ENCODE measurements at places on chromosomes 7 and 10.

- no peak for DNase-seq
Measured at GRCh38 chr10:54139819-54140428, 661.1 kb downstream of the PCDH15 start.

GRCh38 chr7:43588477-43589132 lies 5.7 kb downstream of the STK17A start:
- DNase-seq, result no peak

GRCh38 chr10:25725917-25726716 lies 207.9 kb upstream of the MYO3A start:
- DNase-seq, result no peak

DNA sequence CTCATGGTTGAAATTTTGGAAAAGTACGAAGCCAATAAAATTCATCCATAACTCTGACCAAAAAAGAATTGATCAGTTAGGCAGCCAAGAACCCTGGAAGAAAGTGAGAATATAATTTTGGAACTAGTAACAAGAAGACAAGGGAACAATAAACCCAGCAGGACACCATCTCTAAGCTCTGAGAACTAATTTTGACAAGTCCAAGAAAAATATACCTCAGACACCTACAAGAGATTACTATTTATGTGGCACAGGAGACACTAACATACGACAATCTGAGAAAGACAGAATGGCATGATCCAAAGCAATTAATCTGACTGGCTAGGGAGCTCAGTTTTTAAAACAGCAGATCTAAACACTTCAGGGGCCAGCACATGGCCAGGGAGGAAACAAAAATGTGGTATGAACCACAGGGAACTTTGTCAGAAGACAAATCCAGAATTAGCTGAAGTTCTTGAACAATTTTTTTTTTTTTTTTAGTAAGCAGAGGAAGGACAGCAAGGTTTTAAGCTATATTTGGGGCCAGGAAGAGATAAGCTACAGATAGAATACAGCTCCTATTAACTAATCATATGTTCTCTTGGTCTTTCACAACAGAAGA lies 38.9 kb downstream of the PARD3 start:
- no peak for DNase-seq

GRCh38 chr10:497289-497688 lies 192.2 kb downstream of the DIP2C start:
- DNase-seq, result no peak
